ENCODE measurements at places on chromosomes 6 and 20. TPM values are rescaled to one million over a fixed set of nuclear protein-coding genes. Genes with fewer than 3 reads are reported as not detected.

Gene HLA-DPA1
- 12.8 TPM for total RNA-seq

Gene HSPA1L
- total RNA-seq, result 0.44 TPM

Gene PXDC1
- 153 TPM for total RNA-seq

Gene PERP
- total RNA-seq, result 58.1 TPM

Gene SOX18
- 102 TPM for total RNA-seq
